ENCODE measurements at places on chromosomes 1 and 21.

DNA sequence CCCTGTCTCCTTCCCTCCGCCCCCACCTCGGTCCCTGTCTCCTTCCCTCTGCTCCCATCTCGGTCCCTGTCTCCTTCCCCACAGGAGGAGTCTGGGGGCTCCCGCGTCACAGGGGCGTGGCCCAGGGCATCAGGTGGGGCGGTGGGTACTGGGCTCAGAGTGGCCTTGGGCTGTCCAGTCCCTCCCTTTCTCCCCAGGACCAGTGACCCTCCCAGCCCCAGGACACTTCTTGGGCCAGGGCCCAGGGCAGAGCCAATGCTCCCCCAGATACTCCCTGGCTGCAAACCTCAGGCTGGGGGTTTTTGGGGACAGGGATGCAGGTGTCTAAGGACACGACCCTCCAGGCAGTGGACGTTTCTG is 6.8 kb upstream of the RNF223 start:
- no peak for DNase-seq

- DNase-seq, result no peak
These were observed 314.3 kb downstream of the BACH1 start for GRCh38 chr21:29613021-29613420.

GRCh38 chr1:119773711-119774241 is 5.1 kb upstream of the HMGCS2 start:
- no peak for DNase-seq

- DNase-seq, result no peak
These were observed 63.0 kb upstream of the RGS1 start for GRCh38 chr1:192512426-192513162.

DNA sequence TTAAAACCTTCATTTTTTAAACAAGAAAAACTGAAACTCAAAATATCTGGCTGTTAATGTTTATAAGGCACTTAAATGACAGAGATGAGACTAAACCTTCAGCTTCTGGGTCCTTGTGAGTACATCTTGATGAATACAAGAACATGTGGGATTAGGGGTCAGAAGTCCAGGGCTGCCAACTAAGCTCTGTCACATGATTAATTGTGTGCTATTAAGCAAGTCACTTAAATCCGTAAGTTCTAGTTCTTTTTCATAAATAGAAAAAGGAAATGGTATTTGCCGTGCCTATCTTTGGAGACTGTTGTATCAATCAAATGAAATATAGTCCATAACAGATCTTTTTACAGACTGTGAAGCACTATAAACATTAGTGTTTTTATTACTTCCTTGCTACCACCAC is 43.2 kb upstream of the KCTD3 start:
- DNase-seq, result no peak

DNA sequence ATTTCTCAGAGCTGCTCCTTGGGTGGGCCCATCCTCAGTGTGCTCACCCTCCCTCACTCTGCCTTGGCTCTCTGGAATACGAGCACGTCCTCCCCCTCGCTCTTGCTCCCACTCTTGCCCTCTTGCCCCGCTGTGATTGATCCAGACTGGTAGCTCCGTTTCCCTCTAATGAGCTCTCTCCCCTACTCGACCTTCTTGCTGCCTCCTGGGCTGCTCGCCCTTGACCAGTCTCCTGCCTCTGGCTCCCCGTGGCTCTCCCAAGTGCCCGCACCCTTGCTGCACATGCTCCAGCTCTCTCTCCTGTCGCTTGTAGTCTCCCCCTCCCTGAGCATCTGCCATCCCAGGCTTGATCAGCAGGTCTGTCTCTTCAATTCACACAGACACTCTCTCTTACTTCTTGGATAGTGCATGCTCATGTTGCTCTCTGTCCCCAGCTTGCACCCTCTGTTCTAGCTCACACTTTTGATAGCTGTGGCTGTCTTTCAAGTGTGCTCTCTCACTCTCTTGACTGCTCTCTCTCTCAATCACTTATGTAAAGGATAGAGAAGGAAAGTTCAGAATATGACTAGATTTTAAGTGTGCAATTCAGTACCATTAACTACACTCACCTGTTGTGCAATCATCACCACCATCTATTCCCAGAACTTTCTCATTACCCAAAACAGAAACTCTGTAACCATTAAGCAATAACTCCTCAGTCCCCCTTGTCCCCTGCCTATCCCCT is 51.1 kb downstream of the PHC2 start:
- DNase-seq, result no peak

DNA sequence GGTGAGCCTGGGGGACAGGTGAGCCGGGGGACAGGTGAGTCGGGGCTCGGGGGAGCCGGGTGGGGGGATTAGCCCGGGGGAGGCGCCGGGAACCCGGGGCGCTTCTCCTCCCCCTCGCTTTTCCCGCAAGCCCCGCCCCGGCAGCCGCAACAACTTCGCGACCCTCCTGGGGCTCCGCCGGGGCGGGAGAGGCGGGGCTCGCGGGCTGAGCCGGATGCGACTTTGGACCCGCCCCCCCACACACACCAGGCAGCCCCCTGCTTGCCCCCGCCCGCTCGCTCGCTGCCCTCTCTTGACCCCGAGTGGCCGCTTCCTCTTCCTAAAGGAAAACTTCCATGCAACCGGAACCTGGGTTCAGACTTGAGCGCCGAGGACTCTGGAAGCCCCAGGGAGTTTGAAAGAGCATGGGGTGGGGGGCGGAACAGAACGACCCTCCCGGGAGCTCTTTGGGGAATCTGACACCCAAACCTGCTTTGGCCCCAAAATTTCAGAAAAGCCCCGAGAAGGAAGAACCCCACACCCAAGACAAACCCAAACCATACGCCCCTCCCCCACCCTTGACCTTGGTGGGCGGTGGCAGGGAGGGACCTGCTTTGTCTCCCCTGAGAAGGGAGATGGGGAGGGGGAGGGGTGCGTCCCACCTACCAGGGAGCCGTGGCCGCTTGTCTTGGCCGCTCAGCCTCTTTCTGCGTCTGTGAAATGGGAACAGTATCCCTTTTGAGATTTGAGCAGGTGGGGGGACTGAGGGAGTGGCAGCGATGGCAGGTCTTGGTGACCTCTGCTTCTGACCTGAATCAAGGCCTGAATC is 550 bp downstream of the ARHGEF16 start:
- DNase-seq, result no peak

GRCh38 chr1:72435025-72435424 is 152.7 kb upstream of the NEGR1 start:
- no peak for DNase-seq

DNA sequence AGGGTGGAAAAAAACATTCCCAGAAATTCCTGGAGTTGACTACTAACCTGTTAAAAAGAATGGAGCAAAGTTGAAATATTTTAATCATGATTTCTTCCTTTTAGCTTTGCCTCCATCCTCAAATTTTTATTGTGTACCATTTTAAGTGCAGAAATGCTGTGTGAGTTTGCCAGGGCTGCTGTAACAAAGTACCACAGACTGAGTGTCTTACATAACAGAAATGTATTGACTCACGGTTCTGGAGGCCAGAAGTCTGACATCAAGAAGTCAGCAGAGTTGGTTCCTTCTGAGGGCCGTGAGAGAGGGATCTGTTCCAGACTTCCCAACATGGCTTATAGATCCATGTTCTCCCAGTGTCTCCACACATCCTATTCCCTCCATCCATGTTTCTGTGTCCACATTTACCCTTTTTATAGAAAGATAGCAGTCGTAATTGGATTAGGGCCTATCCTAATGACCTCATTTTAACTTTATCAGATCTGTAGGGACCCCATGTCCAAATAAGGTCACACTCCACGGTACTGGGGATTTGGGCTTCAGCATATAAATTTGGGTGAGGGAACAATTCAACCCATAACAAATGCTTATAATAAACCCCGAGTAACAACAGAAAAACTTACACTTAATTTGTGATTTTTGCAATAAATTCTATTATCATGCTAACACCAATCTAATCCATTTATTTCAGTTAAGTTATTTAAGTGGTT is 12.7 kb downstream of the SNX7 start:
- DNase-seq, result no peak
